ENCODE measurements at places on chromosomes 6 and 20.

DNA sequence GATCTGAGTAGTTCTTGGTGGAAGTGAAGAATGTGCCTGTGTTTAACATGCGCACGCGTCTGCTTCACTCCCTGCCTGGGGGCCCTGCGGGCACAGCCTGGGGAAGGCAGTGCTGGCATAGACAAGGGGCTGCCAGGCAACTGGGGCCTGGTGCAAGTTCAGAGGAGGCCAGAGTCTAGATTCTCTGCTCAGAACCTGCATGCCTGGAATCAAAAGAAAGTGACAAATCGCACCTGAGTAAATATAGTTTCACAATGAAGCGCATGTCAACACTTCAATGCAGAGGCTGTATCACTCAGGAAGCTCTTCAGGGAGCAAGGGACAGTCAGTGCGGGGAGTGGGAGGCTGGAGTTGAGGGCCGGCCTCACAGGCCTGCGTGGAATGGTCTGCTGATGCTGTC, 24.2 kb upstream of the PPP1R14C start:
- peak; percentile 59 for DNase-seq

GRCh38 chr20:37284691-37285161, 4.7 kb upstream of the MANBAL start:
- no peak for DNase-seq

DNA sequence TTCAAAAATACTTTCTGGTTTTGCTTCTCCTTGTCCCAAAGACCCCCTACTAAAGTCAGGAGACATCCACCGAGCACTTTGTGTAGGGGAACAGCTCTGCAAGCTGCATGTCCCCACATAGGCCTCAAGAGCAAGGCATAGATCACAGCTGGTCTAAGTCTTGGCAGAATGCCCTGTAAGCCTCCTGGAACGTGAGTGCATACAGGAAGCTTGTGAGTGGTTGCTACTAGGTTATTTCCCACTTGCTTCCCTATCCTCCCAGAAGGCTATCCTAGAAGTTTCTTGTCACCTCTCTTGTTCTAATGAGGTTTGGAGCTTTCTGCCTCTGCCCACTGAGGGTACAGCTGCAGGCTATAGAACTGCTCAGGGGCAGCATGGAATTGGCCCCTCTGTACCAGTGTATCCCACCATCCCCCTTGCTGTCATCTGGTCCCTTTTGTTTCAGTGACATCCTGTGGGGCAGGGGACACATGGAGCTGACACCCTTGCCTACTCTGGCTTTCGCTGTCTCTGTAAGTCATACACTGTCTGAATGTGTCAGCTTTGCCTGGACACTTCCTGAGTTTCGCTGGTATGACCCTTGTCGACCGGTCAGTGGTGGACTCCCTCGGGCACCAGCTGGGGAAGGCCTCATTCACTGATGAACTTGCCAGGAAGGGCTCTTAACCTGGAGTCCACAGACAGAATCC, 35.6 kb upstream of the KCNK16 start:
- DNase-seq: peak; percentile 76

DNA sequence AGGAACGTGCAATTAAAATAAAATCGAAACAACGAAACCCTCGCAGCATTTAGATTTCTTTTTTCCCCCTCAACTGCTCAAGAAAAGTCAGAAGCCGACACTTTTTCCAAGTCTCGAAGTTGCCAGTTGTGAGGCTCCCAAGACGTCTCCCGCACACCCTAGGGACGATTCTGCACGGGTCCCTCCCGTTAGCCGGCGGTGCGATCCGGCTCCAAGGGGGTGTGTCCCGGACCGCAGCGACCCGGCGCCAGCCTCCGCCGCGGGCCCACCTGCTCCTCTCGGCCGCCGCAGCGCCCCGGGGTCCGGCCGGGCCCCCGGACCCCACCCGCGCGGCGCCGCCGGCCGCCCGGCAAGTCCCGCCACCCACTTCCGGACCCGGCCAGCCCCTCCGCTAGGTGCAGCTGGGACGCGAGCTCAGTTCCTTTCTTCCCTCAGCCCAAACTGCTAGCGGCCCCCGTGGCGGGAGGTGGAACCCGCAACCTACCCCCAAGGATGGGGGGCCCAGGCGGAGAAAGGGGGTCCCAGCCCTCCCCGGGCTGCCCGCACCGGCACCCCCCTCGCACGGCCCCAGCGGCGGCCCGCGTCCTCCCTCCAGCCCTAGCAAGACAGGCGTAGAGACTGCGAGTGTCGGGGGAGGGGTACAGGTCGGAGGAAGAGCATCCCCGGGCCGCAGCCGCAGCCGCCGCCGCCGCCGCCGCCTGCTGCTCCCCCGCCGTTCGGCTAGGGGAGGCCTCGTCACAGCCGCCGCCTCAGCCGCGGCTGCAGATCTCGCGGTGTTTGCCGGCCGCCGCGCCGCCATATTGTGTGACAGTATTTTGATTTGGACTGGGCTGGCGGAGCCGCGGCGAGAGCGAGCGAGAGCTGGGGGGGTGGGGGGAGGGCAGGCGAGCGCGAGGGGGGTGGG, 520 bp upstream of the TAB2 start:
- peak; percentile 91 for DNase-seq

- DNase-seq: no peak
Observed at GRCh38 chr20:152131-152530, 5.1 kb upstream of the DEFB127 start.

- DNase-seq: no peak
Observed at GRCh38 chr6:35833536-35833935, 28.4 kb downstream of the LHFPL5 start.

DNA sequence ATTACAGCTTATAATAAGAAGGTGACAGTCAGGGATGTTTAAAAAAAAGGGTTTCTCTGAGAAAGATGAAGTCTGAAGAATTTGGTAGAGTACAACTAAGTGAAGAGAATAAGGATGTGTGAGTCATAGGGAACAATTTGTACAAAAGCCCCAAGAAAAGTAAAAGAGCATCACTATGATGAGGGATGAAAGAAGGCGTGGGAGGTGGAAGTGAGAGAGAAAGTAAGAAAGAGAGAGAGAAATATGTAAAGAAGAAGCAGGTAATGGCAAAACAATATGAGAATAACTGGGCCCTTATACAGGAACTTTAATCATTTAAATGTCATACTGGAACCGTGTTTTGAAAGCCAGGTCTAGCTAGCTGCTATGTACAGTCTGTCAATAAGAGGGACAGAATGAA, 179.4 kb downstream of the ASCC3 start:
- no peak for DNase-seq

GRCh38 chr20:37808233-37809070, 94.5 kb upstream of the VSTM2L start:
- DNase-seq: no peak

DNA sequence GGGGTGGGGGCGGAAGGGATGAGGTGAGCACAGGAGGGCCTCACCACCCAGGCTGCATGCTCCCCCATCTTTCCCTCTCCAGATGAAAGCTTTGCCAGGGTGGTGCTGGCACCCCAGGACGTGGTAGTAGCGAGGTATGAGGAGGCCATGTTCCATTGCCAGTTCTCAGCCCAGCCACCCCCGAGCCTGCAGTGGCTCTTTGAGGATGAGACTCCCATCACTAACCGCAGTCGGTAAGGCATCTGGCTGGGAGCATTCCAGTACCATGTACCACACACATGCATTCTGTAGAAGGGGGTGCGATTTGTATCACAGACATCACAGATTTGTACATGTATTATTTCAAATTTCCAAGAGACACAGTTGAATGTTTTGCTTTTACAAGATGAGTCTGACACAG, 40.6 kb upstream of the SRF start:
- DNase-seq: no peak

DNA sequence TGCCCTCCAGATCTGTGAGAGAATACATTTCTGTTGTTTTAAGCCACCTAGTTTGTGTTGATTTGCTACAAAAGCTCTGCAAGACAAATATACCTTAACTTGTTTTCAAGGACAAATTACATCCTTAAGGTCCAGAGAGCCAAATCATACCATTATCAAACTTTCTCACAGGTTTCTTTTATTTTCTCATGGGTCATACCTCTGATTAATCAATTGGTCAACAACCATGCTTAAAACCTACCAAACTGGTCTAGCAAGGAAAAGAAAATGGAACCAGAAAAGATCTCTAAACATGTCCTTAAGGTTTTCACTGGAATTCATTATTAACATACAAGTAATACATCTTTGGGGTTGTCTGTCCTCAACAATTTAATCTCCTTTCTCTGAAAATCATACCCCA, 535.0 kb downstream of the CD83 start:
- no peak for DNase-seq

- no peak for DNase-seq
Observed at GRCh38 chr6:21992178-21992967, 304.5 kb downstream of the PRL start.

- DNase-seq: no peak
Observed at GRCh38 chr20:52200870-52201269, 9.3 kb upstream of the ZFP64 start.

DNA sequence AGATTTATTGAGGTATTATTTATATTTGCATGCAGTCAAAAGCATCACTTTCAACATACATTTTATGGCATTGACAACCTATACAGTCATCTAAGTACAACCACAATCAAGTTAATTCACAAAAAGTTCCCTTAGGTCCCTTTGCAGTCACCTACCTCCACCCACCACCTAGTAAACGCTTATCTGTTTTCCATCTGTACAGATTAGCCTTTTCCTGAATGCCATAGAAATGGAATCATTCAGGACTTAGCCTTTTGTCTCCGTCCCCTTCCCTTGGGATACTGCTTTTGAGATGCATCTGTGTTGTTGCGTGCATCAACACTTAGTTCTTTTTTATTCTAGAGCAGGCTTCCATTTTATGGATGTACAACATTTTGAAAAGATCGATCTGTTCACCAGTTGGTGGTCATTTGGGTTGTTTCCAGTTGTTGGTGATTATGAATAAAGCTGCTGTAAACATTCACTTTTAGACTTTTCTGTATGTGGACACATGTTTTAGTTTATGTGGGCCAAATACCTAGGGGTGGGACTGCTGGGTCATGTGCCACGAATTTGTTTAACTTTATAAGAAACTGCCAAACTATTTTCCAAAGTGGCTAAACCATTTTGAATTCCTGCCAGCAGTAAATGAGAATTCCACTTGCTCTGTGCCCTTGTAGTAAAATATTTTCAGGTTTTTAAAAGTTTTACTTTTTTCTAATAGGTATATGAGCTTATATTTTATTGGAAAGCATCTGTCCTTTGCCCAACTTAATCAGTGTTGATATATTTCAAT, 17.6 kb upstream of the IFNGR1 start:
- no peak for DNase-seq

- no peak for DNase-seq
Observed at GRCh38 chr6:43929511-43929910, 159.5 kb downstream of the VEGFA start.

DNA sequence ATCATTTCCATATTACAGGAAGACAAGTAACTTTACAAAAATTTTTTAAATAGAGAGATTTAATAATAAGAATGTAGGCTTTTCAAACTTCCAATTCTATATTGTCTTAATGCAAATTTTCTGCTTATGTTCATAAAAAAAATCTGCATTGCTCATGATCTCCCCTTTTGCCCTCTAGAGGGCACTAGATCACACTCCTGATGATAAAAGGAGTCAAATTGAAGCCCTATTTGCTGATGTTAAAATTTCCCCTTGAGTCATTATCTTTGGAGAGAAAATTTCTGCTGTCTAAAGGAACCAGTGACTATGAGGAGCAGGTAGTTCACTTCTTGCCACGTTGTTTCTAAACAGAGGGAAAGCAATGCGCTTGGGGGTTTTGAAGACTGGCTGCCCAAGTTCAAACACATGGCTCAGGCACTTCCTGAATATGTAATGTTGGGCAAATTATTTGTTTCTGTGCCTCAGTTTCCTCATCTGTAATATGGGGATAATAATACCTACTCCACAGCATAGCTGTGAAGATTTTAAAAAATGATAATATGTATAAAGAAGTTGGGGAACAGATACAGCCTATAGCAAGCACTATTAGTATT, 874.2 kb downstream of the TFAP2A start:
- no peak for DNase-seq

DNA sequence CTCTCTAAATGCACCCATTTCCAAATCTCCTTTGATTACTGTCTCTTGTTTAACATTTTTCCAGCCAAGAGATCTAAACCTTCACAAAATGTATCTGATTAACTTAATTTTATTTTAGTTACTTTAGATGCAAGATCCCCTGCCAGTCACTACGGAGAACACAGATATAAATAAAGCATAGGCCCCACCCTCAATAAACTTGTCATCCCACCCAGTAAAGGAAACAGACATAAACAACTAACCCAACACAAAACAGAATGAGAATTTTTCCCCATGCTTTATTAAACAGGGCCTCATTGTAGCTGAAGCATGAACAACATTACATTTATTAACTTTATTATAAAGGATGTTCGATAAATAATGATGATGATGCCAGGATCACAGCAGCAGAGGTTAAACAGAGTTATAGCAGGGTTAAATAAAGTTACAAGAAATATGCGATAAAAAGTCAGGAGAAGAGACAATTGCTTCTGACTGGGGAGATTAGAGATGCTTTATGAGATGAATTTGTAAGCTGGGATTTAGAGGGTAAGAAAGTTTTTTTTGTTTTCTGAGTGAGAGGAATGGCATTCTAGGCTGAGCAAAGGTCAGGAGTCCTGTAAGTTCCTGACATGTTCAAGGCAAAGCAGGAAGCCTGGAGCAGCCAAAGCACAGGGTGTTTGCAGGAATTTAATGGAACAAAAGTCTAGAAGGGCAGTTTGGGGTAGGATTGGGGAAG, 41.1 kb downstream of the TFAP2A start:
- DNase-seq: no peak

- no peak for DNase-seq
Observed at GRCh38 chr6:4599924-4600323, 176.3 kb upstream of the CDYL start.

DNA sequence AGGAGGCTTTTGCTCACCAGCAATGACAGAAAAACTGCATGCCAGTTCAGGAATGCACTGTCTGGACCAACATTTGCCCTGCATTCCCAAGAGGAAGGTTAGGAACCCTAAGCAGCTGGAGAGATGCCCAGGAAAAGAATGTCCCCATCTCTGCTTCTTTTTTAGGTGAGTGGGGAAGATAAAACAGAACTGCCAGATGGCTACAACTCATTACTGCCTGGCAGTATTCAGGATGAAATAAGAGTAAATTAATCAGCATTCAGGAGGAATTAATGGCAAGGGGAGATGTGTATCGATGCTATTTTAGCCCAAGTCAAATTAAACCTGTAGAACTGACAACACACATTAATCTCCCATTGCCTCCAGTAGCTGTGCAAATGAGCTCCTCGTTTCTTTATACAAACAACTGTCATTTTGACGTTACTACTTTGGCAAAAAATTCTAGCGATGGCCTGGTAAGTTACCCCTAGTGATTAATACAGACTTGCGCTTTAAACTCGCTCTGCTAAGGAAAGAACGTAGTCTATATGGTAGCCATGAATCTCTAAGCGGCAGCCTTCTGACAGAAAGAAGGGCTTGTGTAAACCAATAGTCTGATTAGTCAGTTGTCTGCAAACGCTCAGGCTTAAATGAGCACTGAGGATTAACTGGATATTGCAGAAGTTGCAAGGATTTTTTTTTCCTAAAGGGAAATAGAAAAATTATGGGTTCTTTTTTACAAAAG, 16.7 kb upstream of the SMLR1 start:
- DNase-seq: no peak

- no peak for DNase-seq
Observed at GRCh38 chr6:89287351-89288028, 27.6 kb downstream of the GABRR2 start.

- no peak for DNase-seq
Observed at GRCh38 chr6:116300566-116300965, 20.8 kb upstream of the TSPYL1 start.

GRCh38 chr6:13581700-13582229, 7.4 kb downstream of the SIRT5 start:
- DNase-seq: no peak
